ENCODE measurements at places on chromosomes 11 and 22.

GRCh38 chr11:38937709-38938108 lies 2339.7 kb upstream of the RAG2 start:
- no peak for DNase-seq

GRCh38 chr11:77409046-77409445 lies 64.8 kb downstream of the PAK1 start:
- DNase-seq: no peak

GRCh38 chr11:5137014-5137413 lies 1.1 kb downstream of the OR52A5 start:
- no peak for DNase-seq

DNA sequence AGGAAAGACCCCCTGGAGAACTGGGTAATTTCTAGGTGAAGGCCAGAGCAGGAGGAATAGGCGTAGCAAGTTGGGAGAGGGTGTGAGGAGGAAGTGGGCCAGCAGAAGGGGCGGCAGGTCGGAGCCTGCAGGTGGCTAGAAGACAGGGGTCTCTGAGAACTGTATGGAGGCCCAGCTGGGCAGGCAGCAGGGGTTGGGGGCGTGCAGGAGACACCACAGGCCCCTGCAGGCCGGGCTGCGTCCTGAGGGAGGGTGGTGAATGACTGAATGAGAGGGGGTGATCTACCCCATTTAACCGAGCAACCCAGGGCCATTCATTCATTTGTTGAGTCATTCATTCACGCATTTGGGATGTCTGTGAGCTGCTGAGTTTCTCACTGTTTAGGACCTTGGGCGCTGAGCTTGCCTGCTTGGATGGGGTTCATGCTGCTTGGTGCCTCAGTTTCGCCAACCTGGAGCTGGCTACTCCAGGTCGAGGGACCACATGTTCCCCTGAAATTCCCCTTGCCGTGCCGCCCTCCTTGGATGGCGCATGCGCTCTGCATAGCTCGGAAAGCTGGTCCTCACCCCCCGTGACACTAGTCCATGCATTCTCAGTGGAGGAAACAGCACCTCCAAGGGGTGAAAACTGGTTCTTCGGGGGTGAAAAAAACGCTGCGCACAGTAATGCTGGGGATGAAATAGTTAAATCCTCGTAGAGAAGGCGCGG lies 15.6 kb downstream of the MPPED1 start:
- no peak for DNase-seq

DNA sequence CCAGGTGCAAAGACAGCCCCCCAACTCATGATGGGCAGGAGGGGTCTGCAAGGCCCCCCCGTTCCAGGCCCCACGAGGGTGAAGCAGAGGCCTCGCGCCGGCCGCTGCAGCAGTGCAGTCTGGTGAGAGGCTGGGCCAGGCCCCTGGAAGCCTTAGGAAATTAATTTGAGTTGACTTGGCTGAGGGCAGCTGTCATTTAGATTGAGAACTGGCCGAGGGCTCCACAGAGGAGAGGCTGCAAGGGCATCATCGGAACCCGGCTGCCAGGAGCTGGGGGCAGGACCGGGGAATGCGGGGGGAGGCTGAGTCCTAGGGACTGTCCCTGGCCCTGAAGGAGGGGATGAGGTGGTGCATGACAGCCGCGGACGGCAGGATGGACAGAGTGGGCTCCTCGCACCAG lies 39.9 kb downstream of the MN1 start:
- no peak for DNase-seq

- DNase-seq: no peak
Measured at GRCh38 chr11:81852896-81853295, 880.8 kb downstream of the FAM181B start.

DNA sequence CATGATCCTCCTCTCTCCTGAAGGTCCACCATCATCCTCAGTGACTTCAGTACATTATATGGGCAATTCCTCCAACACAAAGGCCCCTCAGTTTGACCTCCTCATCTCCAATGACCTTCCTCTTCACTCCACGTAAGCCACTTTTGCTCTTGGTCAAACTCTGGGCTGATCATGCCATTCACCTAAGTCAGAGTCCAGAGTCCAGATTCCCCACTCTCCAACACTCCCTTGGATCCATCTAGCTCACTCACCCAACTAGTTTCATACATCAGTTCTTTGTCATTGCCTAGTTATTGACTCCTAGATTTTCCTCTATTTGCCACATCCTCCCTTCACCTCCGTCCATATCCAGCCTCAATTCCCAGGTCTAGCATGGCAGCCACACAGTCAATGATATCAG lies 30.5 kb upstream of the TTC12 start:
- DNase-seq: no peak

DNA sequence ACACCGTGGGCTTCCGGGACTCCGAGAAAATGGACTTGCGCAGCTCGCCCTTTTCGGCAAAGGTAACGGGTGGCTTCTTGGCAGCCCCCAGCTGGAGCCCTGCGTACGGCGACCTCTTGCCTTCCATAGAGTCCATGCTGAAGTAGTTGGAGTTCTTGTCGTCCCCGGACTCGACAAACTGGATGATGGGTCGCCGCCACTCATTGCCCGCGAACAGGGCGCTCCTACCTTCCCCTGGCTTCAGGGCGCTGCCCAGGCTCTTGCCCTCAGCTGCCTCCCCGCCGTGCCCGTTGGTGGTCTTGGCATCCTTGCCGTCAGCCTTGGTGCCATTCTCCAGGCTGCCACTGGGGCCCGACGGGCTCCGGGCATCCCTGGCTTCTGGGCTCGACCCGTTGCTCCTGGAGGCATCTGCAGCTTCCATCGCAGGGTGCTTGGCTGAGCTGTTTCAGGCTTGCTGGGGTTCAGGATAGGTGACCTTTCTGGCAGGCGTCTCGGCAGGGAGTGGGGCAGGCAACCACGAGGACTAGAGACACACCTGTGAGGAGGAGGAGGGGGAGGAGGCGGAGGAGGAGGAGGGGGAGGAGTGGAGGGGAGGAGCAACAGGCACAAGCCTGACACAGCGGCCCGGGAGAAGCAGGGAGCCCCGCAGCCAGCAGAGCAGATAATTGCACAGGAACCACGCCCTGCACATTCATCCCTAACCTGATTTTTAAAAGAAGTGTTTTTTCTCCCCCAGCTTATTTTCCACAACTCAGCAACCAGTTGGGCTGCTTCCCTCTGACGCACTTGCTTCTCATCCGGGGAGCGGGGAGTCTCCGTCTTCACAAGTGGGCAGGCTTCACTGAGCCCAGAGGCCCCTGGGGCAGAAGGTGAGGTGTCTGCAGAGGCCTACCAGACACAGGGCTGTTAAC lies at the start of gene TRIM29:
Gene TRIM29 (minus strand): TSS at position 503 of the 911 bp plus-strand sequence. CDS start 82 bp downstream, at position 421.
- DNase-seq: no peak

DNA sequence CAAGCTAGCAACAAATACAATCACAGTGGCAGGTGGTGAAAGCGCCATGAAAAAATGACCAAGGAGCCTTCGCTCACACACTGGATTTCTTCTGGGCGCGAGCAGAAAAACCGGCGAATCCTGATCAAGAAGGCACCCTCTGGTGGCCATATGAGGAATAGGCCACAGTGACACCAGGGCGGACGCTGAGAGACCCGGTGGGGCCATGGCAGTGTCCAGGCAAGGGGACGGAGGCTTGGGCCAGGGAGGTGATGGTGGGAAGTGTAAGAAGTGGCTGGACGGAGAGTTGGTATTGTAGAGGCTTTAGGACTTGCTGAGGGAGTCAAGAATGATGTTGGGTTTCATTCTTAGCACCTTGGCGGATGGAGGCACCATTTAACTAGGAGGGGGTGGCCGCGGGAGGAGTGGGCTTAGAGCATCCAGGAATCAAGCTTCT lies 16.9 kb upstream of the RAC2 start:
- peak; percentile 52 for DNase-seq

- no peak for DNase-seq
Measured at GRCh38 chr11:10004526-10005113, 289.4 kb downstream of the SBF2 start.

- DNase-seq: no peak
Measured at GRCh38 chr11:11667056-11667455, 45.3 kb upstream of the GALNT18 start.

GRCh38 chr22:25172153-25172552 lies 27.5 kb upstream of the CRYBB3 start:
- peak; percentile 4 for DNase-seq

GRCh38 chr11:122780296-122780949 lies 57.9 kb upstream of the CRTAM start:
- DNase-seq: no peak

DNA sequence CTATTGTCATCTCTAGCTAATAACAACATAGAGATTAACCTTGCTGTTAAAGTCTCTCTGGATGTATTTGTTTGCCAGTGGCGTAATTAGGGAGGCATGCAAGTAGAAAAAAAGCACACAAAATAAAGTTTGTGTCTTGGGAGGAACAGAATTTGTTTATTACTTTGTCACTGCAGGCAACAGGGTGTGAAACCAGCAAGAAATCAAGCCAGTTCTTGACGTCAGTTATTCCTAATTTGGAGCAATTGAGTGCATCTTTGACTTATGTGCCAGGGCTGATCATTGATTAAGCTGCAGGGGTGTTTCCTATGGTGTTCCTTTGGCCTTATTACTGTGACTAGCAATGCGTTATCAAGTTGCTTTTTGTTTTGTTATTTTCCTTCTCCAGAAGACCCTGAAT lies 751.0 kb downstream of the KCNA4 start:
- DNase-seq: no peak

GRCh38 chr22:37117092-37117491 lies 7.6 kb upstream of the TMPRSS6 start:
- DNase-seq: no peak

GRCh38 chr22:44765571-44766285 lies 13.4 kb downstream of the ARHGAP8 start:
- no peak for DNase-seq

DNA sequence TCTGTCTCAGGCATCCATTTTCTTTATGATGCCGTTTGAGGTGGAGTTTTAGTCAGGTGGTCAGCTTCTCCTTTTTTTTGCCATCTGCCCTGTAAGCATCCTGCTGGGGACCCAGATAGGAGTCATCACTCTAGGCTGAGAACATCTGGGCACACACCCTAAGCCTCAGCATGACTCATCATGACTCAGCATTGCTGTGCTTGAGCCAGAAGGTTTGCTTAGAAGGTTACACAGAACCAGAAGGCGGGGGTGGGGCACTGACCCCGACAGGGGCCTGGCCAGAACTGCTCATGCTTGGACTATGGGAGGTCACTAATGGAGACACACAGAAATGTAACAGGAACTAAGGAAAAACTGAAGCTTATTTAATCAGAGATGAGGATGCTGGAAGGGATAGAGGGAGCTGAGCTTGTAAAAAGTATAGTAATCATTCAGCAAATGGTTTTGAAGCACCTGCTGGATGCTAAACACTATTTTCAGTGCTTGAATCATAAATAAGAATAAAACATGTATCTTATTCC lies 10.9 kb upstream of the HBE1 start:
- DNase-seq: no peak

DNA sequence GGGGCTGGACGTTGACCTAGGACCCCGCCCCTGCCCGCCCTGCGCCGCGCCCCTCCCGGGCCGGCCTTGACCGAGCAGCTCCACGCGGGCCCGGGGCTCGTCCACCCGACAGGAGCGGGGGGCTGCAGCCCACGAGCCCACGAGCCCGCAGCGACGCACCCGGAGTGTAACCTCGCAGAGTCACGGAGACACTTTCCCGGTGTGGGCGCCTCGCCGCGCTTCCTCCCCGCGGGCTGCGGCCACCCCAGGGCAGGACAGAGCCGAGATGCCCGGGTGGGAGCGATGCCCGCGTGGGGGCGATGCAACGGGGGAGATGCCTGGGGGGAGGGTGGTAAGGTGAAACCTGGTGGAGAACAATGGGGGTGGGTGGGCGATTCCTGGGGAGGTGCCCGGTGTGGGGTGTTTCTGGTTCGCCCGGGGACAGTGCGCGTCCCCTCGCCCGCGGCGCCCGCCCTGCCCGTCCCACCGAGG lies 4.9 kb upstream of the ZBED4 start:
- no peak for DNase-seq

DNA sequence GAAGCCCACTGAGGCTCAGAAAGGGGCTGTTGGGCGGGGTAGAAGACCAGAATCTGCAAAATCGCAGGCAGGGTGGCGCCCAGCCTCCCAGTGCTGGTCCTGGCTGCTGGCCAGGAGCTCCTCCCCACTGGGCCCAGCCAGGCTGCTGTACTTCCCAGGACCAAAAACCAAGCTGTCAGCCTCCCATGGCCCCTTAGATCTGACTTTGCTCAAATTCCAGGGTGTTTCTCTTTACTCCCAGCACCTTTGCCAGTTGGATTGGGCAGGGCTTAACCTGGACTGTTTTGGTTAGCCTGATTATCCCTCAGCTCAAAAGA lies 44.2 kb upstream of the WEE1 start:
- no peak for DNase-seq

GRCh38 chr11:76335842-76336241 lies 45.1 kb downstream of the THAP12 start:
- DNase-seq: no peak

DNA sequence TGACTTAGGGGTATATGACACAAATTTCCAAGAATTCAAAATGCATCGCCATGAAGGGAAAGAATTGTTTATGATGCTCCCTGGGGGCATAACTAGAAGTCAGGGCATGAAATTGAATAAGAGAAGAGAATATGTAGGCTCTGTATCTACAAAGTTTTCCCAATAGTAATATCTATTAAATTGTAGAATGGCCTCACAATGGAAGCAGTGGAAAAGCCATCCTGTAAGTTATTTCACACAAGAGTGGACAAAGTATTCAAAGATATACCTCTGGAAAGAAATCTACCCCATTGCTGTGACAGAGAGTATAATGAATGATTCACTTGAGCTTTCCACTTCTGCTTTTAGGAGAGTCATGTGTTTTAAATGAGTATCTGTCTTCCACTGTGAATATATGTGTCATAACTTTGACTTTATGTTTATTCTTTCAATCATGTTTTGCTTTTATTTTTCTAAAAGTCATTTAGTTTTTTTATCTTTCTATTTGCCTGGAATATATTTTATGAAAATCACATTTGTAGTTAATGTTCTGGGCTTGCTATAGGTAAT lies 65.7 kb upstream of the DDI1 start:
- DNase-seq: no peak

GRCh38 chr22:29663180-29663821 lies 56.5 kb upstream of the CABP7 start:
- DNase-seq: no peak

DNA sequence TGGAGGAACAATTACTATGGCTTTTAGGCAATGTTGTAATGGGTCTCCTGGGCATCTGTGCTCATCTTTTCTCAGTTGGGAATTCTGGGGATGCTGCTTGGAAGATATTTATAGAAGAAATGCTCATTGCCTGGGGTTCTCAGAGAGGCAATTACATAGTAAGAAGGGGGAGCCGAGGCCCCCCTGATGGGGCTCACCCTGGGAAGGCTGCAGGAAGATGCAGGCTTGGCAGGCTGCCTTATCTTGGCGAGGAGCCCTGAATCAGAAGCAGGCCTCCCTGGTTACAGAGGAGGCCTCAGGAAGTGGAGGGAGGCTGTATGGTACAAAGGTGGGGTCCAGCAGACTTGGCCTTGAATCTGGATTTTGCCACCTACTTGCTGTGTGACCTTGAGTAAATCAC lies 60.6 kb upstream of the CRYBB3 start:
- no peak for DNase-seq

- peak; percentile 36 for DNase-seq
Measured at GRCh38 chr22:25202290-25202921, 2.7 kb downstream of the CRYBB3 start.

- no peak for DNase-seq
Measured at GRCh38 chr11:69230856-69231425, 63.0 kb upstream of the MYEOV start.
